ENCODE measurements at places on chromosomes 7 and 10.

DNA sequence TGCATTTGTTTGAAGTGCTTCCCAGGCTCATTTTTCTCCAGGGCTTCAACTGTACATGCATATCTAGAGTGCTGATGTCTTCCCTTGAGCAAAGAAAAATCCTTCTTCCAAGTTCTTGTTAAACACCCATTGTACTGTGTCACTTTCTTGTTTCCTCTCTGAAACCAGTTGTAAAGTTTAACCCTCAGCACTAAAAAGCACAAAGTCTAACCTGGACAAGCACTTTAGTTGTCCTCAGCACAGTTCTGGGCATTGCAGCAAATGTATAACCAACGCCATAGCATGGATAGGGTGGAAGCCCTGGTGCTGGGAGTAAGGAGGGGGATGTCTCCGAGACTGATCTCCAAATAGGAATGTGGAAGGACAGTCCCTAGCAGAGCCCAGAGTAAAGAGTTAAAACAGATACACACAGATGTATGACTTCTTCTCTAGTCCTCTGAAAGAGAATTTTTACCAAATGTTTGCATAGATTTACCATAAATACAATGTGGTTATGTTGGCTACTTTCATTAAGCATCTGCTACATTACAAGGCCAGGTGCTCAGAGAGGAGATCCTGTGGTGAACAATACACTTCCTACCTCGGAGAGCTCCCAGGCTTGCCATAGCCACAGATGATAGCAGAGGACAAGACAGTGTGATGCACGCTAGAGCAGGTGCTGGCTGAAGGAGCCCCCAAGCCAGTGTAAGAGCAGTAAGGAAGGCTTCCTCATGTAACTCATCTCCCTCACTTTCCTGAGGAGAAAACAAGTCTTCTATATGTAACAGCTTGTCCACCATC, 57.0 kb downstream of the DNAJC12 start:
- DNase-seq: no peak

GRCh38 chr7:106064316-106064715, 47.8 kb downstream of the SYPL1 start:
- DNase-seq: no peak

- no peak for DNase-seq
Observed at GRCh38 chr7:159158888-159159405, 14.3 kb upstream of the VIPR2 start.

- no peak for DNase-seq
Observed at GRCh38 chr7:13551503-13551902, 438.0 kb downstream of the ETV1 start.

- no peak for DNase-seq
Observed at GRCh38 chr7:12211711-12212485, 804 bp downstream of the TMEM106B start.

- no peak for DNase-seq
Observed at GRCh38 chr7:21086688-21087087, 300.0 kb upstream of the SP8 start.

DNA sequence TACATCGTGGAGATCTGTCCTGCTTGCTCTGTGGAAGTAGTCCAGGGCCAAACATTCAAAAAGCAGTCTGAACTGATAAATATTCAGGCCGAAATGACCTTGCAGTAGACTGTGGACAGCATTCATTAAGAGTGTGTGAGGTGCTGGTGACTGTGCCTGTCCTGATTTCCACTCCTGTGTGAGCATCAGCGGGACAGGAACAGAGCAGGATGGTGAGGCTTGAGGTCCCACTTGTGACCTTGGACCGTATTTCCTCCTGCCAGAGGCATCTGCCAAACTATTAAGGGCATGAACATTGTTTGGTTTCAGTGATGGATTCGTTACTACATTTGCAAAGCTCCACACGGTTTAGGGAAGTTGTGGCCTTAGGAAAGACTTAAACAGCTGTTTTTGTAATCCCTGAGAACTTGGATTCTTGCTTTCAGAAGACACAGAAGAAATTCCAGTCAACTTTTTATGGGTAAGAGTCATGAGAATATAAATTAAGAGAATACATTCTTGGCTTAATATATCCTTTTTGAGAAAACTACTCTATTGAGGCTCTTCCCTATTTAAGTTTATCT, 32.8 kb downstream of the CCNY start:
- DNase-seq: no peak

DNA sequence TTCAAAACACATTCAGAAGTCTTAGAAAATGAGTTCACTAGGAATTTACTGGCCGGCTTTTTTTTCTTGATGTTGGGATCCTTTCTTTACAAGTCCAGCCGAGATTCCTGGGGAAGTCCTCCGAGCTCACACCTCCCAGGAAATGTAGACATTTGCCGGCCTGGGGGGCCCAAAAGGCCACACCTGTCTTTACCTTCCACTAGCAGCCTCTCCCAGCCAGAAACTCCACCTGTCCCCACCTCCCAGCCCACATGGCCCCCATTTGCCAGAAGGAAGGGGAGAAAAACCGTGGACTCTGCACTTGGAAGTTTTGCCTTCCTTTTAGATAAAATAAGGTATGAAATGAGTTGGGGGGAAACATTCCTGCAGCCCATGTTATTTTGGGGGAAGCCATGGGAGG, 27.6 kb upstream of the EMX2 start:
- no peak for DNase-seq

- DNase-seq: no peak
Observed at GRCh38 chr7:2939193-2939885, 95.2 kb upstream of the GNA12 start.

All from stimulated activated CD4-positive, alpha-beta T cell treated with anti-CD3 and anti-CD28 coated beads, Interleukin-15, amount 100 ng/mL, for 24 hours (primary cell).